ENCODE measurements at places on chromosomes 3 and 15.

DNA sequence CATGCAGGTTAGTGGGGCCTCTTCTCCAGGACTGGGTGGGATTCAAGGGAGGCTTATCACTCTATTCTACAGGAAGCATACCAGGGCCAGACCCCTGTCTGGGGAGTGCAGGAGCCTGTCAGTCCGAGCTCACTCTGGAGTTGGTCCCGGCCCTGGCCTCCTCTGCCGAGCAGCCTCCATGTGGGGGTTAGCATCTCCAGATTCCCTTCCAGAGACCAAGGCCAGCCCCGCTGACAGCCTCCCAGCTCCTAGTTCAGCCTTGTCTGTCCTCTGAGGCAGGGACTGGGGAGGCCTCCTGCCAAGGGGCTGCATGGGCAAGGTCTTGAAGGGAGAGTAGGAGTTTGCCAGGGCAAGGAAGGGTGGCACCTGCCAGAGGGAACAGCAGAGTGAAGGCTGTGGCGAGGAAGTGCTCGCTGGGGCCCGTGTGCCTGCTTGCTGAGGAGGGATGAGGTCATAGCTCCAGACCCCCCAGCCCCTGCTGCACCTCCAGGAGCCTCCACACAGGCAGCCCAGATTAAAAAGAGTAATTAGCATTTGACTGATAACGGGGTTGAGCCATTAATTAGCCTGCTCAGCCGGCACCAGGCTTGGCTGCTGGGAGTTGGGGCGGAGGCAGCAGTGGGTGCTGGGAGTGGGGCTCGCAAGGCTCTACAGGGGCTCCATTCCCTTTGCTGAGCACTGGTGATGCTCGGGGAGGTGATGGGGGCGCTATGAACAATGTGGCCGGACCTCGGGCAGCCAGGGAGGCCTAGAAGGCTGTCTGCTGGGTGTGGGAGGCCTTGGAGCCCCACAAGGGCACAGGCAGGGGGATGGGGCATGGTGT lies 54.3 kb downstream of the DNAJB8 start:
- DNase-seq, result no peak

- DNase-seq, result no peak
These were observed 83.9 kb downstream of the CD47 start for GRCh38 chr3:108006881-108007331.

DNA sequence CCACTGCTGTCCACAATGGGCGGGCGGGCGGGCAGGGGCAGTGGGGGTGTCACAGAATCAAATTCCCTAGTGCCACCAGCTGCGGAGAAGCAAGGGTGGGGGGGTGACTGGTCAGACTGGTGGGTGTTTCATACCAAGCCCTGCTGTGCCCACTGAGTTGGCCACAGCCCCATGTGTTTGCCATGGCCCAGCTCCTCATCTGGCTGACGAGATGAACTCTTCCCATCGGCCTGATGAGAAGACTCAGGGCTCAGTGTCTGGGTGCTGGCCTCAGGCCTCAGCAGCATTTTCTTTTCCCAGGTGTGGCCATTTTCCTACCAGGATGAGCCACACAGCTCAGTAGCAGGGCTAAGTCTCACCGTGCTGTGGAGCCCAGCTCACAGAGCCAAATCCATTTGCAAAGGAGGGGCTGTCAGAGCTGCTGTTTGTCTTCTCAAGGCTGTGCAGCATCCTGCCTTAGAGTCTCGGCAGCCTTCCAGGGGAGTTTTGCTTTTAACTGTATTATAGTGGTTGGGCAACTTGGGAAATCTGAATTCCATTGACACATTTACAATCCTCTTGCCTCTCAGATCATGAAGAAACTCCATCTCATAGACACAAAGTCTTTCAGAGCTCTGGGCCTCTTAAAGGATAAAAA lies 176.8 kb downstream of the ABHD5 start:
- DNase-seq, result no peak

GRCh38 chr3:126508564-126508964 lies 9.0 kb downstream of the UROC1 start:
- DNase-seq, result no peak

DNA sequence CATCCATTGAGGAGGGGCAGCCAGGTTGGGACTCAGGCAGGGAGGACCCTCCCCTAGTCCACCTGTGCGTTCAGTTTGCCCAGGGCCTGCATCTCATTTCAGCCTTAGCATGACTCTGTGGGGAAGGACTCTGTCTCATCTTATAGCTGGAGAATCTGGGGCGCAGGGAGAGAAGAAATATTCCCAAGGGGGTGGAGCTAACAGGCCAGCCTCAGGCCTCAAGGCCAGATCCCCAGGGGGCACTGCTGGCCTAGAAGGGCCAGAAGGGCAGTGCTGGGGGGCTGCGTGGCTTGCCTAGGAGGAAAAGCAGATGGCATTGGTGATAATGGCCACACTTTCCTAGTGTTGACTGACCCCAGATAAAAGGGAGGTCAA lies 10.9 kb downstream of the AMOTL2 start:
- DNase-seq, result no peak

GRCh38 chr3:77236118-77236517 lies 196.2 kb downstream of the ROBO2 start:
- no peak for DNase-seq

DNA sequence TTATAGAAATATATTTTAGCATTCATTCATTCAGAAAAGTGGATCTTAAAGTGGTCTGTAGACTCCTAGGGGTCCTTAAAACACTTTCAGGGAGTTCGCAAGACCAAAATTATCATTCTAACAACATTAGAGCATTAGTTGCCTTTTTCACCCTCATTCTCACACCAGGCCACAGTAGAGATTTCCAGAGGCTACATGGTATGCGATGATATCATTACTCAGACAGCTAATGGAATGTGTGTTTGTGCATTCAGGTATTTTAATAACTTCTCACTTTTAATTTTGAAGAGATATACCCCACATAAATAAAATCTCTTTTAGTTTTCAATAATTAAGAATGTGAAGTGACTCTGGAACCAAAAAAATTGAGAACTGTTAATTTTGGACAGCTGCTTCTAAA lies 206.9 kb downstream of the NSUN3 start:
- no peak for DNase-seq

- DNase-seq, result no peak
These were observed 64.5 kb downstream of the GLDN start for GRCh38 chr15:51405693-51406523.

DNA sequence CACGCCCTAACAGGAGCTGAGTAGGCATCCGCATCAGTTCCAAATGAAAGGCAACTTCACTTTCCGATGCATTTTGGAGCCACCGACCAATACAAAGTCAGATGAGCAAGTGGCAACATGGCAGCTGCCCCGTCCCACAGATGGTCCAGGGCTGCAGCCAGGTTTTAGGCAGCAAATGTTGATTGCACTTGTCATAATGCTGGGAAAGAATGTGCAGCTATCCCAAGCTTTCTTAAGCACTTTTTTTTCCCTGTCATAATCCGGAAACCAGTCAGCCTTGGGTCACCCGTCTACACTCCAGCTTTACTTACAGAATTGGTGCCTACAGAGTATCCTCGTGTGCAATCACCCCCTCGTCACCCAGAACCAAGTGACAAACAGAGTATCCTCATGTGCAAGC lies 147.7 kb downstream of the CHSY1 start:
- DNase-seq, result no peak
